Adipocyte (in vitro differentiated cells): ENCODE measurements at places on chromosomes 5 and 9.

GRCh38 chr9:99824378-99825171 is 2.9 kb downstream of the NR4A3 start:
- peak; percentile 68 for DNase-seq

DNA sequence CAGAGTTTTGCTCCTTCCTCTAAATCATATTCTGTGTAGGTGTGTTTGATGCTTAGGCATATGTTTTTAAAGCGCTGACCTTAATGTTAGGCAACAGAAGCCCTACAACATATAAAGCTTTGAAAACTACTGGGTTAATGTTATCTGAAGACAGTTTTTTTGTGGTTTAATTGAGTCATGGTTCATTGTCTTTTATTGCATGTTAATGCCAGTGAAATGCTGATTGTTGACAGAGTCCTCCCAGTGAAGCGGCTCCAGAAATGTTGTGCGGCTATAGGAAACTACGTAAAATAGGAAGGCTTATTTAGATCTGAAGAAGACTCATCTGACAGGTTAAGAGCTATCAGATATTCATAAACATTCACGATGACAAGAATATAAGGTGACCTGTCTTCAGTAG is 424.6 kb downstream of the CCDC171 start:
- no peak for DNase-seq

DNA sequence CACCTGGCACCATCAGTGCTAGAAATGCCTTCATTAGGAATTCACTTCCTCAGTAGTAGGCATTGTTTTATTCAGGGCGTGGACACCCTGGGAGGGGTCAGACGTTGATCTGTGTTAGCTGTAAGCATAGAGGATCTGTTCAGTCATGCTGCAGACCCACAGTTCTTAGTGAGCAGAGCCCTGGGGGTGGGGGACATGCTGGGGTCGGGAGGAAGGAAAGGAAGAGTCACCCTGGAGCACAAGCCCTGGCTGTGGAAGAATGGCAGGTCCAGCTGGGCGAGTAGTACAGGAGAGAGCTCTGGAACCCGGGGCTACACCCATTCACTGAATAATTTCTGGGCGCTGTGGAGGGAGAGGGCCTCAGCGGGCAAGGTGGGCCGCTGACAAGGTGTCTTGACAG is 172.5 kb downstream of the FSTL4 start:
- no peak for DNase-seq

GRCh38 chr5:163350083-163350482 is 87.3 kb upstream of the CCNG1 start:
- peak; percentile 13 for DNase-seq

DNA sequence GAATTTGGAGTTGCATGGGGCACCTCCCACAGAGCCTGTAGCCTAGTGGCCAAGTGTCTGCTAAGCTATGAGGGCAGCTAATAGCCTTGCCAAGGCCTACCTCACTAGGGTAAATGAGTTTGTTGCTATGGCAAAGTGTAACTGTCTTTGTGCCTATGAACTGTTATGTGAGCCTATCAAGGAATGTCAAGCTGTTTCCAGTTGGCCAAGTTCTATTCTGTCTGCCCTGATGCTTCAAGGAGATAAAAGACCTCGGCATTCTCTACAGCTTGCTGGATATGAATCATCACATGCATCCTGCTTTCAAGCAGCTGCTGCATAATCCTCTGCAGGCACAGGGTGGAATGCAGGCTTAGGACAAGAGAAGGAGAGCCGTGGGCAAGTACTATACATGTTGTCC is 69.8 kb upstream of the CCDC112 start:
- peak; percentile 94 for DNase-seq

DNA sequence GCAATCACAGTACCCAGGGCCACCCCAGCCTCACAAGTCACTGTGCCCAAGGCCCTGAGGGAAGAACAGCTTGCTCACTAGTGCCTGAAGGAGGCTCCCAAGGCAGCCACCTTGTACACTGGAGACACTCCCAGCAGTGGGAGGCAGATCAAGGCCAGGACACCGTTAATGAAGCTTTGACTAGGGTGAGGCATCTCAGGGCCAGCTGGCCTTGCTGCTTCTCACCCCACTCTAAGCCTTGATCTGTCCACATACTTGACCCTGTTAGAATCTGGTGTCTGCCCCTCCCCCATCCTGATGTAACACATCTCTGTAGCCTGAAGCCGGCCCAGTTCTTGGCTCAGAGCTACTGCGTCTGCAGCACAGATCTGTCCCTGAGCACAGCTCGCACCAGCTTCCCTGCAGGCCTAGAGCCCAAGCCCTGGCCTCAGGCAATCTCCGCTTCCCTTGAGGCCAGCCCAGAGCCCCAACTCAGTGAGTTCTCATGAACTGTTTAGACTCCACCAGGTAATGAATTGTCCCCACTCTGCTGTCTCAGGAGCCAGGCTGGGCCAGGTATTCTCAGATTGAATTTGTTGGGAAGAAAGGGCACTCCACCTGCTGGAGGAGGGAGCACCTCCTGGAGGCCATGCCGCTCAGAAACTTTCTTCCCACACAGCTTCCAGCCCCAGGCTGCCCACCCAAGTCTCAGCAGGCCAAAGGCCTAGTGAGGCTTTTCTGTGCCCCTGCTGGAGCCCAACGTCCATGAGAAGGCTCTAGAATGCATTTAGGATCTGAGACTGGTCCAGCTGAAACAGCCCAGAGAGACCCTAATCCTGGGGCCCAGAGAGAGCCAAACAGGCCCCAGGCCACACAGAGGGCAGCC is 13.4 kb upstream of the JADE2 start:
- peak; percentile 49 for DNase-seq

DNA sequence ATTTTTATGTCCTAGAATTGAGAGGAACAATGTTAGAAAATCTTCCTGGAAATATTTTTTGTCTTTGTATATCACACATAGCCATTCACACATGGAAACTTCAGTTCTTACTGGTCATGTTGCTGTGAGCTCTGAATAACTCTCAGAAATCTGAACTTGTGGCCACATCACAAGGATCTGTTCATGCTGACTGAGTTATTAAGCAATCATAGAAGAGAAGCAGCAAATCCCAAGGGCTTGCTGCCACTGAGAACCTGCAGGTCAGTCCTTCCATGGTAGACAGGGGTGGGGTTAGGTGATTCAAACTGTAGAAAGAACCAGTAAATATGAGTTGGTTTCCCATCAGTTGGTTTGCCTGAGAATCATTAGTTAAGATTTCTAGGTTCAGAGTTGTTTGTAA is 27.6 kb downstream of the SGCD start:
- DNase-seq: peak; percentile 69
